ENCODE measurements at places on chromosomes 5 and 9. TPM values are rescaled to one million over a fixed set of nuclear protein-coding genes. Genes with fewer than 3 reads are reported as not detected.

DNA sequence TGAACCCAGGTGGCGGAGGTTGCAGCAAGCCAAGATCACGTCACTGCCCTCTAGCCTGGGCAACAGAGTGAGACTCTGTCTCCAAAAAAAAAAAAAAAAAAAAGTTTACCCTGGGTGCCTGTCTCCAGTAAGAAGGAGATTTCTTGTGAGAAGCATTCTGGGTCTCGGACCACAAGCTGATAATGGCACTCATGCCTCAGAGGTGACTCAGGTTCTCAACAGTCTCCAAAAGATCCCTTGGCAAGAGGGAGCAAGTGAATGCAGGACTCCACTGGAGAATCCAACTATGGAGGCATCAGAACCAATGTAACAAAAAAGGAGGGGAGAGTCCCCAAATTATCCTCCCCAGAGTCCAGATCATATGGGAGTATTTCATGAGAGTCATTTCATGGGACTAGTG, 106.0 kb upstream of the LRRTM2 start:
- no peak for DNase-seq

LEAP2 gene
- polyA plus RNA-seq = 5.7 TPM

BTNL8 gene
- 0.47 TPM for polyA plus RNA-seq

DNA sequence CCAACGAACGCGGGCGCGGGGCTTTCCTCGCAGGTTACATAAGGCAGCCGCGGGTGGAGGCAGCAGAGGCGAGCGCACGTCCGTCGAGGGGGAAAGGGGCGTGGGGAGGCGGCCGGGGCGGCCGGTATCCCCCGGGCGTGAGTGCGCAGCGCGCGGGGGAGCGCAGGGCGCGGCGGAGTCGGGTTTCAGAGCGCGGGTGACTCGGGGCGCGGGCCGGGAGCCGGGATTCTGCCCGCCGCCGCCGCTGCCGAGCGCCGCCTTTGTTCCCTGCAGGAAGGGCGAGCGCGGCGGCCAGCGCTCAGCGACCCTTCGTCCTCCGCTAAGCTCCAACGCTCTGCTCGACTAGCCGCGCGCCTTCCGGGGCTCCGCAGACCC, at the start of gene COL15A1:
COL15A1 (plus strand) TSS at position 226 of the 375 bp plus-strand sequence. CDS start 155 bp downstream, outside the sequence.
- DNase-seq = no peak

GRCh38 chr5:19855931-19856330, 132.1 kb downstream of the CDH18 start:
- DNase-seq = no peak

DNA sequence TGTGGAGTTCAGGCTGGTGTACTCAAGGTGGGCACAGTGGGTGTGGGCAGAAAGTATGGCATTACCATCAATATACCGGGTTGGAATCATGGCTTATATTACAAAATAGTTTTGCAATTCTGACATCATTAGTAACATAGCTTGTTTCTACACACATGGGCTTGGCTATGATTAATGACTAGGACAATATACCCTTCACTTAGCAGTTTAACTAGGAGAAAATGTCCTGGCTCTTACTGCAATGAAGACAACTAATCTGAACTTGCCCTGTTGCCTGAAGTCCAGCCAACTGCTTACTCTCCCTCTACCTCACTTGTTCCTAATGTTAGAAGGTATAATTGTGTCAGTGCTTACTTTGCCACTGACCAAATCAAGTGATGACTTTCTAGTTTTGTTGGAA, 612.5 kb downstream of the EFNA5 start:
- no peak for DNase-seq

PPP2R2B gene
- polyA plus RNA-seq = 14.8 TPM

CCL28 gene
- polyA plus RNA-seq = 2.8 TPM

DNA sequence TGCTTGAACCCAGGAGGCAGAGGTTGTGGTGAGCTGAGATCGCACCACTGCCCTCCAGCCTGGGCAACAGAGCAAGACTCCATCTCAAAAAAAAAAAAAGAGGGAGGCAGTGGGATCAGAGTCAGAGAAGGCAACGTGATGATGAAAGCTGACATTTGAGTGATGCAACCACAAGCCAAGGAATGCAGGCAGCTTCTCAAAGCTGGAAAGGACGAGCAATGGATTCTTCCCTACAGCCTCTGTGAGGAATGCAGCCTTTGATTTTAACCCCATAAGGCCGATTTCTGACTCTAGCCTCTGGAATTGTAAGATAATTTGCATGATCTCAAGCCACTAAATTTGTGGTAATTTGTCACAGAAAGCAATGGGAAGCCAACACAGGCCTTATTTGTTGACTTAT, 9.8 kb downstream of the TGFBI start:
- DNase-seq = no peak

DNA sequence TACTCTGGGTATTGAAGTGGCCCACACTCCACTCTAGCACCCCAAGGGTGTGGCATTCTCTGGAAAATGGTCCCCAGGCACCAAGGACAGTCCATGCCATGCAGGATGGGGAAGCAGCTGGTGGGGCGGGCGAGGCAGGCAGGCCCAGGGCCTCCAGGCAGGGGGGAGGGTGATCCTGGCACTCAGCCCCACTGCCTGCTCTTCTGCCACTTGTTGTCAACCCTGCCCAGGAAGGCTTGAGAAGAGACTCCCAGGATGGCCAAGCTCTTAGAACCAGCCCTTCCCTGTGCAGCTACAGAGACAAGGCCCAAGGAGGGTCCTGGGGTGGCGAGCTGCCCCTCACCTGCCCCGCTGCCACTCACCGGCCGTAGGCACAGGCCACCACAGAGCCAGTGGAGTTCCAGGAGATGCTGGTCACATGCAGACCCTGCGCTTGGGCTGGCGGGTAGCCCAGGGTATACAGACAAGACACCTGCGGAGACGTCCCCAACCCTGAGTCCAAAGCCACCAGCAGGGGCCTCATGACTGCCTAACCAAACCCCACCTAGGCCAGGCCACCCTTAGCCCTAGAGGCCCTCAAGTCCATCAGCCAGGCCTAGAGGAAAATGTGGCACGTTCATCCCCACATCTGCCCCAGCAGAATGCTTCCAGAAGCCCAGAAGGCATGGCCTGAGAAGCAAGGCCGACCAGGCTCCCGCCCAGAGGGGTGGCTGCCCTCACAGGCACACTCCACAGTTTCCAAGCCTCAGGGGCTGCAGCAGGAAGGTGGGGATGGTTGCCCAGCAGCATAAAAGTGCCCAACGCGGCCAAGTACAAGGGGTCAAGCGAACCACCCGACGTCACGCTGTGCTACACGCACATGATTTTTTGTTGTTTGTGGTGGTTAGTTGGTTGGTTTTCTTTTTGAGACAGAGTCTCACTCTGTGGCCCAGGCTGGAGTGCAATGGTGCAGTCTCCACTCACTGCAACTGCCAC, 19.8 kb downstream of the DYNC2I2 start:
- no peak for DNase-seq

- DNase-seq = no peak
Observed at GRCh38 chr9:116178481-116179211, 25.1 kb downstream of the PAPPA start.

- DNase-seq = peak; percentile 43
Observed at GRCh38 chr5:173826428-173827350, 61.5 kb upstream of the CPEB4 start.

- no peak for DNase-seq
Observed at GRCh38 chr9:136847826-136848392, 1.3 kb upstream of the PHPT1 start.

DNA sequence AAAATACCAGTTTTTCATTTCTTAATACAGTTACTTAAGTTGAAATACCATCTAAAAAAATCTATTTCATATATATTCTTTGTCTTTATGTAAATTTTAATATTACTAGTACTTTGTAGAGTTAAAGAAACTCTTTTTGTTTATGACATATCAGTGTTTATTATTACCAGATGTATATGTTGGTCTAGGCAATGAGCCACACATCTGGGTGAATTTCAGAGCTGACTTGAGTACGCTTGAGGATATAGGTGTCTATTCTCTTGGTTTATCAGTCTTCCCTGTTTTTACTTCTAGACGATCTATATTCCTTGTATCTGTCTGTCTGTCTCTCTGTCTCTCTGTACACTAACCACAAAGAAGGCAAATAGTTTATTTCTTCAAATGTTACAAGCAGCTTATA, 2.9 kb downstream of the SMAD5 start:
- DNase-seq = no peak

All from renal cortex interstitium (tissue), 15 donors.